ENCODE measurements at places on chromosomes 3 and 15.

GRCh38 chr3:158458464-158458863, 112.5 kb upstream of the MLF1 start:
- no peak for DNase-seq

- DNase-seq: no peak
These were observed 69.1 kb upstream of the CACNA2D3 start for GRCh38 chr3:54053211-54053610.

GRCh38 chr15:25954398-25954797, 91.3 kb upstream of the ATP10A start:
- no peak for DNase-seq

DNA sequence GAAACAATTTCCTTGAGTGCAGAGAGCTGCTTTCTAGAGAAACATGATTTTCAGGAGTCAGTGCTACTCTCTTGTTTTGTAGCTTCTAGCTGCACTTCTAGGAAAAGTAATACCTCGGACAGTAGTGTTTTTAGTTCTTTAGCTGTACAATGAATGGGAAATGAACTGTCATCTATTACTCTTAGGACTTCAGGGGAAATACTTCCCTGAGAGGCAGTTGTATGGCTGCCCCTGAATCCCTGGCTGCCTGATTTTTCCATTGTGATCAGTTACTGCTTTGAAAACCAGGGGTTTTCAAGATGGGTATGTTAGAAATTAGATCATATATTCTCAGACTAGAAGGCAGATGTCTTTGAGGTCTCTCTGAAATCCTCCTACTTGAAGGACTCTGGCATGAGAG, 200.3 kb upstream of the SEMA6D start:
- no peak for DNase-seq

DNA sequence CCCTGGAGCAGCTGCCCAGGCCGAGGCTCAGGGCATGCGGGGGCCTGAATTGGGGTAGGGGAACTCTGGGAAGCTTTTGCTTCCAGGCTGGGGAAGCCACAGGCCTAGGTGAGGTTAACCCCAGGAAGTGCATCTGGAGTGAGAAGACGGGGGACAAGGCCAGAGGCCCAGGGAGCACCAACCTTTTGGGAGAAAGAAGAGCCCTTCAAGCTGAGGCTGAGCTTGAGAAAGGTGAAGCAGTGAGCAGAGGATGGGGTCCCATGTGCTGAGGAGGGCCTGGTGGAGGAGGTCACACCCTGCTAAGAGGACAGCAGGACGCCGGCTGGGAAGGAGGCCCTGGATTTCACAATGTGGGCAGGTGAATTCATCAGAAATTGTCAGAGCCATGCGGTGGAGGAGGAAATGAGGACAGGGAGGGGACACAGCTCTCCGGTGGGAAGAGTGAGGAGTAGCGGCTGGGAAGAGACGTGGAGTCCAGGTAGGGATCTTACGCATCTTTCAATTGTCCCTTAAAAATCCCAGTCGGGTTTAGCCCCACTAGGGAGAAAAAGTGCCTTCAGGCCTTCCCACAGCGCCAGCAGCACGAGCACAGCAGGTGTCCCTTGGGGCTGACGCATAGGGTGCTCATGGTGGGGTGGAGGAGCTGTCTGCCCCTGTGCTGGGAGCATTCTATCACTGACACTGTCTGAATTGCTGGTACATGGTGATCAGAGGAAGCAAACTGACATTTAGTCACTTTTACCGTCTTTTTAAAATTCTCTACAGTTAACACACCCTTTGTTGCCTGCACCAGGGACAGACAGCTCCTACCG, 50.9 kb downstream of the HCN4 start:
- no peak for DNase-seq

DNA sequence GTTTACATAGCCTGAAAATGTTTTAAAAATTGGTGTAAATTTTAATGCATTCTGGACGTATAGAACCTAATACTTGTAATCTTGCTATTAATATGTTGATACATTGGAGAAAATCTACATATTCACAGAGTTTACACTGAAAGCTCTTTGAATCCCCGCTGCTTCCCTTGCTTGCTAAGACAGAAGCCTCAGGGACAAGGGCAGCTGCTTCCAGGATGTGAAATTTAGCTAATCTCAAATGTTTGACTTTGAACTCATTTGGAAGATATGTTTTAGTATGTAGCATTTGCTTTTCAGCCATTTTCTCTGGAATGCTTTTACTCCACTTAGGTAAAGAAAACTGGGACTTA, 172.0 kb downstream of the RBMS3 start:
- DNase-seq: no peak

DNA sequence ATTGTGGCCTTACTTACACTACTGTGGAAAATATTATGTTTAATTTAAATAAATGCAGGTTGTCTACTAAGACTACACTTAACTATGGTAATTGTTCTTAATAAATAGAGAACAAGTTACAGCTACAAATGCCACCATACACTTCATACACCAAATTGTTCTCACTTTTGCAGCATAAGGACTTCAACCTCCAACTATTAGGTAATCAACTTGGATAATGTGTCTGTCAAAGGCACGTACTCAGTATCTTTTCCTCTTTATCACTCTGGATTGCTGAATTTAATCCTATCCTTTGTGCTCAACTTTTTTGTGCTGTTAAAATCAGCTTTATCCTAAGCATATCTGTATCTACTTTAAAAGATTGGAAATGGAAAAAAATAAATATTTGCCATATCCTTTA, 41.6 kb upstream of the TMEM87A start:
- no peak for DNase-seq

- DNase-seq: no peak
These were observed 49.3 kb downstream of the TMOD3 start for GRCh38 chr15:51878446-51879386.

DNA sequence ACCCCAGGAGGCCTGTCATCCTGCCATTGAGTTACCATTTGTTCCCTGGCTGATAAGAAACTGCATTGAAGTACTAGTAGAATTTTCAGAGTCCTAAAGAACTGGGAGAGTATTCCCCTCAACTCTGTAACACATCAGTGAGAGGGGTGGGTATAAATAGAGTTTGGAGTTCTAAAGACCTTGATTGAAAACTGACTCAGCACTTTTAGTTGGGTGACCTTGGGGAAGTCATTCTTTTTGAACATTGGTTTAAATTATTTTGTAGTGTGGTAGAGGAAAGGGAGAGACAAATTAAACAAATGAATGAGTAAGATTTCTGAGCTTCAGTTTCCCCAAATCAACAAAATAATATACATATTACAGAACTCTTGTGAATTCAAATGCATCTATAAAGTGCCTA, 344.5 kb upstream of the THBS1 start:
- DNase-seq: no peak

DNA sequence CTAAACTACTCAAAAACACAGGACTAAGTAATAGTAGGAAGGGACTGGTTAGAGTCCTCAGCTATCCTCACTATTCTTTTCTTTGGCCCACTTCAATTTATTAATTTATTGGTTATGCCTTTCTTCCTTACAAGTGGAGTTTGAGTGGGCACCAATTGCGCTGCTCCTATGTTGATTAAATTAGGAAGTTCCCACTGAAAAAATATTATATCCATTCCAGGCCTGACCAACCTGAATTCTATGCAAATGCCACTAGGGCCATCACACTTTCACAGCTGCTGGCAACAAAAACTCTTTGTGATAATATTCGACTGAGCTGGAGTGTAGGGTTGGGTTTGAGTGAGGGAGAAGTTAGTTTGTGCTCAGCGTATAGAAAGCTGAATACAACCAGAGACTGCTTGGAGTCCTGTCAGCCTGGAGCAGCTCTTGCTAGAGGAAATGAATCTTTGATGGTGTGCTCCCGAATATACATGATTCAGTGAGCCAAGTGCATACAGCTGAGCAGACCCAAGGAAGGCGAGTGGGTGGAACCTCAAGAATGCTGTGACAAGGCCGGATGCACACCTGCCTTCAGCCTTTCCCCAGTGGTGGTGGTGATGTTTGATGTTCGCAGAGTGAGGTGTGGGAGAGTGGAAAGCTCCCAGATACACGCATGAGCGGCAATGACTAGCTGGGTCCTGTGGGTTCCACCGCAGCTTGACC, 1.5 kb downstream of the ARHGEF3 start:
- DNase-seq: peak; percentile 65

DNA sequence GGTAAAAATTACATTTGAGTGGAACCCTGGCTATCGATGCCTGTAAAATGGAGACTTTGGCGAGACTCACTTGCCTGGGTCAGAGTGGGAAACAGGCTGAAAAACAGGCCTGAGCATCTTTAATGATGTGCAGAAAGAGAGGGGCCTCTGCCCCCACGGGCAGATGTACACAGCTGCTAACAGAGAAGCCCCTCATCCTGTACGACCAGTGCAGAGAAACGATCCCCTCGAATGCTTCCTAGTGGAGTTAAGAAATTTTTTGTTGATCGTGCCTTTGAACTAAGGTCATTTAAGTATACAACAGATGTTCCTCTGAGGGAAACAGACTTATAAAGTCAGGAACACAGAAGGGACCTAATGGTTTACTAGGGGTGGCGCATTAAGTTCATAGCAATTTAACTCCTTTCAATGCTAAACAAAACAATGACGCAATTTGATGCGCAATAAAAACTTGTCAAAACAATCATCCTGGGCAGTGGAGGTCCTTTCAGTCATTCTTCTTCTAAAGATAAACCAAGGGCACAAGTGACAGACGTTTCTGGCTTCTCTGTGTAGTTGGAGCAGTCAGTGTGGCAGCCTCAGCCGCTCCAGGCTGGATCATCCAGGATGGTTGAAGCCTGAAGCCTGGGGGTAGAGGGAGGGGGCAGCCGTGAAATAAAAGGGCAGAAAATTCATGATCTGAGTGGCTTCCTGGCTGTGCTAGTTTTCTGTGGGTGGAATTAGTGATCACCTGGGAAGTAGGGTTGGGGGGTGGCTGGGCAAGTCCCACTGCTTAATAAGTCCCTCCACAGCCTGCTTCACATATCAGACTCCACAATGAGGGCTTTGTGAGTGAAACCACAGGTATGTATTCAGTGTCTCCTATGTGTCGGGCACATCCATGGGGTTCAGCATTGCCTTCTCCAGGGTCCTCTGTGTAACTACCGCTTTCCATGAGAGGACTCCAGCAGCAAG, 50.8 kb upstream of the MRPS22 start:
- no peak for DNase-seq

DNA sequence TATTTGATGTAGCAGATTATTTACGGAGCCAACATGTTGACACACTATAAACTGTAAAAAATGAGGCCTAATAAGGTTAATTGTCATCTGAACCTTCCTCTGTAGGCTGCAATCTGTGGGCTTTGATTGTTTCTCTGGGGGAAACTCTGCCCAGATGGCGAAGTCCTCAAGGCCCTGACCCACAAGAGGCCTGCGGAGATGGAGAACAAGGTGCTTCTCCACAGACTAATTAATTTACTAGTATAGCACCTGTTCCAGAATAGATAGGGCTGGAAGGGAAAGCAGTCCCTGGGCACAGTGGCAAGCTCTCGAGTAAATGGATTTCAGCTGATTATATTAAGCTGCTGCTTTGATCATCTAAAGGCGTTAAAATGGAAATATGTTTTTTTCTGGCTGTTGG, 338.8 kb upstream of the DNAJC19 start:
- DNase-seq: no peak

GRCh38 chr3:89113893-89114840, 6.7 kb downstream of the EPHA3 start:
- no peak for DNase-seq

DNA sequence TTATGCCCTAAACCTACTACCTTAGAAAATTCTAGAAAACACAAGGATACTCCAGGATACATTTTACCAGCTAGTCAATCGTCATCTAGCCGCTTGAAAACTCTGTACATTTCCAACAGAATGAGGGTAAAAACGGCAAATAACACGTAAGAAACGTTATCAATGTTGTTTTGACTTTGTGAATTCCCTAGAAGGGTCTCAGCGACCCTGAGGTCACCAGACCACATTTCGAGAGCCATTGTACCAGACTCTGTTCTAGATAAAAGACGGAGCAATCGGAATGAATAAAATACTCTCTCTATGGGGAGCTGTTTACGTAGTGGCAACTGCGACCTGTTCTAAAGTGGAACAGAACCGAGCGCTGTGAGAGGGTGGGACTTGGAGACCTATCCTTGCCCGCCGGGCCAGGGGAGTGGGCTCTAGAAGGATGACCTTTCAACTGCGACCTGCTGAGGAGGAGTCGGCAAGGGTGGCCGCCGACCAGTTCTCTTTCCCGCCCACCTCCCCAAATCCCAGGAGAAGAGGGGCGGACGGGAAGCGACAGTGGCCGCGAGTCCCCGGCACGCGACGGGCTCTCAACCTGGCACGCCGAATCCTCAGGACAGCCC, 778 bp upstream of the AP4E1 start:
- peak; percentile 19 for DNase-seq

Data from activated gamma-delta T cell treated with anti-CD3 and anti-CD28 coated beads, Interleukin-2, amount 50 U/mL, for 16 hours (primary cell).